Amniotic stem cell (primary cell): ENCODE measurements at places on chromosomes 2 and 18.

DNA sequence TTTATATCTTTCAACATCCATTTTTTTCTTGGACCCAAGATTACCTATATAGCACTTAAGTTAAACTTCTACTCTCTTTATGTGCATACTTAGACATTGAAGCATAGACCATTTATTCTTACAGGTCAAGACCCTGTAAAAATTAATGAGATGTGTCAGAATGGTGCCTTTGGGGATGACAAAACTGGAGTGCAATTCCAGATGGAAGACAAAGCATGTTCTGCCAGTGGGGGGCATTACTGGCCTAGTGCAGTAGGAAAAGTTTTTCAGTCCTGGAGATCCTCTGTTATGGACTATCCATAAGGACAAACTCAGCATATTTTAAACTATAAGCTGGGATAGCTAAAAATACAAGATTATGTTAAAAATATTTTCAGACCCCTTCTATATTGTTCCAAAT is 57.8 kb upstream of the MMADHC start:
- peak; percentile 3 for DNase-seq

DNA sequence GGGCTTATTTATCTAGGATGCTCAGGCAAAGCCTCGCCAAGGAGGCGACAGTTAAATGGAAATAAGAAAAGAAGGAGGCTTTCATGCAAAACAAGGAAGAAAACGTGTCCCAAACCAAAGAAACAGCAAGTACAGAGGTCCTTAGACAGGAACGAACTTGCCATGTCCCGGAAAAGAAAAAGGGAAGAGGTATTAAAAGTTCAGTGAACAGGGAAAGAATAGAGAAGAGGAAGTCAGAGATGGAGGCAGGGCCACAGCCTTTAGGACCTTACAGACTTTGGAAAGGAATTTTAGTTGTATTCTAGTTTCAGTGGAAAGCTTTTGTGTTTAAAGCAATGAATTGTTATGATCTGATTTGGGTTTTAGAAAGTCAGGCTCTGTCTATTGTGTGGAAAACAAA is 22.1 kb downstream of the IKZF2 start:
- no peak for DNase-seq

GRCh38 chr2:203533676-203534591 is 1.2 kb downstream of the RAPH1 start:
- DNase-seq: peak; percentile 34

- no peak for DNase-seq
Measured at GRCh38 chr2:76083248-76083647, 372.5 kb upstream of the GCFC2 start.

GRCh38 chr2:110820128-110820527 is 87.8 kb downstream of the ACOXL start:
- no peak for DNase-seq
